ENCODE measurements at places on chromosomes 3 and 15.

GRCh38 chr3:124158168-124158881 lies 166.4 kb upstream of the ROPN1 start:
- DNase-seq = no peak

DNA sequence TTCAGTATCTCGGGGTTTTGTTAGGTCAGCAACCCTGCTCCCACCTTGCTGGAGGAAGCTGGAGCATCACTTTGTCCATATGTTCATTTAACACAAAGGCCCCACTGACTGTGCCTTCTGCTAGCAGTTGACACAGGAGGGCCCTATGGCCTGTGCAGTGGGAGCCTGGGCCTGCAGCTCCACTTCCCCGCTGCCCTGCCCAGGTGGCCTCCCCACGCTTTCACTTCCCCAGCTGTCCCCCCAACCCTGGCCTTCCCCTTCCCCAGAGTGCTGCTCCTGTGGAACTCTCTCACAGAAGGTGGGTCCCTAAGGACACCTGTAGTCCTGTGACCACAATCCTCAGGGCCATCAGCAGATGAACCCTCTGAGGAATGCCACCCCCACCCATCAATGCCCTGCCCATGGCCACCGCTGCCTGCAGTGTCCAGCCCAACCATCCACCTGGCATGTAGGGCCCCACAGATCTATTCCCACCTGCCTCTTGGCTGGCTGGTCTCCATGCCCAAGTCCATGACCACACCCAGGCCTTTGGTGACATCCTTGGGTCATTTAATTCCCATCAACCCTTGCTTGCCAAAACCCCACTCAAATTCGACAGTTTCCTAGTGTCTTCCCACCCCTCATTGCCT lies 13.5 kb downstream of the TBC1D21 start:
- no peak for DNase-seq

DNA sequence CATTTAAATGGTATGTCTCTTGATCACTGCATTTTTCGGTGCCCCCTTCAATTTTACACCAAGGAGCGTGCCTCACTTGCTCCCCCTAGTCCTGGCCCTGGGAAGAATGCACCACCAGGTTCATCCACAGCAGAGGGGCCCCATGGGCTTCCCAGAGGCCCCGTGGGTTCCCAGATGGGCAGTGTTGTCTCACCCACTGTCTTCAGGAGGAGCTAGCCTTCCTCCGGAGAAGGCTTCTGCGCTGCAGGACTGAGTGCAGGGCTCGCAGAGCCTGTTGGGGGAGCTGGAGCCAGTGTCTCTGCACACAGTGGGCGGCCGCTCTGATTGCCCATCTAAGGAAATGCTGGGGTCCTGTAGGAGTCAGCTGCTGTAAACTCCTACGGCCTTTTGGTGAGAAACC lies 45.9 kb downstream of the POLR2M start:
- no peak for DNase-seq

GRCh38 chr3:171039674-171040073 lies 13.2 kb upstream of the SLC2A2 start:
- DNase-seq = no peak

DNA sequence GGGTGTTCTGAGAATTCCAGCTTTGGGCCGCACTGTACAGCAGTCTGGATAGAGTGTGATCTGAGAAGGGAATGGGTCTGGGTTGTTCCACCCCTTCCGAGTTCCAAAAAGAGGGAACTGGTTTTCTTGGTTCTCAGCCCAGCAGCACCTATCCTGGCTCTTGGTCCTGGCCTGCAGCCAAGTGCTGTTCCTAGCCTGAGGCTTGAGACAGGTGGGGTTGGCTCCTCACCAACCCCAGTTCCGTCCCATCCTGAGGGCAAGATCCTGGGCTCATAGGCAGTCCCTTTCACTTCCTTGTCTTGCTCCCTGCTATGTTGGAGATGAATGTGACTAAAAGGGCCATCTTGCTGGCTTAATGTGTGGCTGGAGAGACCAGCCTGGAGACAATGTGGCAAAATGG lies 15.2 kb downstream of the IVD start:
- DNase-seq = no peak

GRCh38 chr3:185779461-185779860 lies 45.4 kb downstream of the IGF2BP2 start:
- no peak for DNase-seq

GRCh38 chr3:190385731-190386688 lies 2.0 kb upstream of the CLDN16 start:
- DNase-seq = no peak

- no peak for DNase-seq
Observed at GRCh38 chr3:151410891-151411559, 26.5 kb upstream of the P2RY12 start.

GRCh38 chr15:79677241-79677640 lies 219.6 kb downstream of the MTHFS start:
- DNase-seq = no peak
